ENCODE measurements at places on chromosomes 12 and 14.
A peak's percentile ranks its signal among the peaks of the same experiment; 100 is the strongest.

GRCh38 chr14:103213331-103213730 lies 90.1 kb downstream of the TNFAIP2 start:
- DNase-seq = no peak

DNA sequence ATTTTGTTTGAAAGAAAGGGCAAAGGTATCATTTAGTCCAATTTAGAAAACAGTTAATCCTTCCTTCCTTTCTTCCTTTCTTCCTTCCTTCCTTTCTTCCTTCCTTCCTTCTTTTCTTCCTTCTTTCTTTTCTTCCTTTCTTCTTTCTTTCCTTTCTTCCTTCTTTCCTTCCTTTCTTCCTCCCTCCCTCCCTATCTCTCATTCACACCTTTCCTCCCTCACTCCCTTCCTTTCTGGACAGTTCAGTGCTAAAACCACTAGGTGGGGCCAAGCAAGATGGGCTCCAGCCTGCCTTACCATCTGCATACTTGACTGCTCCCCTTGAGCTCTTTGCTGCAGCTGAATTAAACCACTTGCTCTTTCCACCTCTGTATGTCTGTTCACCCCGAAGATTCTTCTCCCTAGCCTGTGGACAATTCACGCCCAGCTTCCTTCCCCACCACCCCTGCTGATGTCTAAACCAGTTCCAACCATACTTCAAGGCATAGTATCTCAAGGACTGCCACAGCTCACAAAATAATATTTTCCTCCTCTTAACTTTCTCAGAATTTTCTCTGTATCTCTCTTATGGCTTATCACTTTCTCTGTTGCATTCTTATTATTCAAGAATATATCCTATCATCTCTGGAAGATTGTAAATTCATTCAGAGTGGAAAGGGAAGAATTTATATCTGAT lies 78.0 kb downstream of the DBX2 start:
- no peak for DNase-seq

GRCh38 chr14:23568600-23569331 lies 1.2 kb upstream of the AP1G2 start:
- peak; percentile 22 for DNase-seq

GRCh38 chr14:30988509-30988908 lies 36.9 kb upstream of the AP4S1 start:
- no peak for DNase-seq

DNA sequence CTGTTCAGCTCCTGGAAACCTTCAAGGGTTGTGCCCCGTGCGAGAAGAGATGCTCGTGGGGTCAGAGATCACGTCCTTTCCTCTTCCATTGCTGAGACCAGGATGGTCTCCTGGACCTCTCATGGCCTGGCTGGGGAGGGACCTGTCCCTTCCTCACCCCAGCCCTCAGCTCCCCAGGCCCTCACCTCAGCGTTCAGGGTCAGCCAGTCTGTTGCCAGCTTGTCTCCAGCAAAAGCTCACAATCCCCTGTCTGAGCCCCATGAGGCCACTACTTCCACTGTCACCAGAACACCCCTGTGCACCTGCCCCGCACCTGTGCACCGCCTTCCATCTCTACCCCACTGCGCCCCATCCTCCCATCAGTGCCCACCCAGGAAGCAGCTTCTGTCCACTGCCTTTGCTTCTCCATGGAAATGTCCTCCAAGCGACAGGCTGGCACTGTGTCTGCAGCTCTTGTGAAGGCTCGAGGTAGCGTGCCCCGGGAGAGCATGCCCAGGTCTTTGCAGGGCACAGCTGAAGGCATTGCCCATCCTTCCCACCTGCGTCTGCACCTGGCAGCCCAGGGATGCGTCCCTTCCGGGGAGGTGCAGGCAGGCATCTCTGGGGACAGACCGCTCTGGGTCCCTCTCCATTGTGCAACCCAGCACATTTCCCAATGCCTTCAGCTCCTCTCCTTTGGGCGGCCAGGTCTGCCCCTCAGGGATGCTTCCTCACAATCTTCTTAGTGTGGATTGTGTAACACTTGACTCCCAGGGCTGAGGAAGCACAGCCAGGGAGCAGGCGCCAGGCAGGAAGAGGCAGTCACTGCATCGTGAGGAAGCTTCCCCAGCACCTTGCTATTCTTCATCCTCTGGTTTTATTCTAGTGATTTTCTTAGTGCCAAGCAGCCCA lies 179.6 kb downstream of the ADGRD1 start:
- no peak for DNase-seq

- no peak for DNase-seq
These were observed 168.3 kb downstream of the DUSP6 start for GRCh38 chr12:89183985-89184435.

- DNase-seq = no peak
These were observed 73.4 kb upstream of the ETV6 start for GRCh38 chr12:11576104-11576503.

GRCh38 chr12:62969695-62970094 lies 34.7 kb upstream of the PPM1H start:
- DNase-seq = no peak

DNA sequence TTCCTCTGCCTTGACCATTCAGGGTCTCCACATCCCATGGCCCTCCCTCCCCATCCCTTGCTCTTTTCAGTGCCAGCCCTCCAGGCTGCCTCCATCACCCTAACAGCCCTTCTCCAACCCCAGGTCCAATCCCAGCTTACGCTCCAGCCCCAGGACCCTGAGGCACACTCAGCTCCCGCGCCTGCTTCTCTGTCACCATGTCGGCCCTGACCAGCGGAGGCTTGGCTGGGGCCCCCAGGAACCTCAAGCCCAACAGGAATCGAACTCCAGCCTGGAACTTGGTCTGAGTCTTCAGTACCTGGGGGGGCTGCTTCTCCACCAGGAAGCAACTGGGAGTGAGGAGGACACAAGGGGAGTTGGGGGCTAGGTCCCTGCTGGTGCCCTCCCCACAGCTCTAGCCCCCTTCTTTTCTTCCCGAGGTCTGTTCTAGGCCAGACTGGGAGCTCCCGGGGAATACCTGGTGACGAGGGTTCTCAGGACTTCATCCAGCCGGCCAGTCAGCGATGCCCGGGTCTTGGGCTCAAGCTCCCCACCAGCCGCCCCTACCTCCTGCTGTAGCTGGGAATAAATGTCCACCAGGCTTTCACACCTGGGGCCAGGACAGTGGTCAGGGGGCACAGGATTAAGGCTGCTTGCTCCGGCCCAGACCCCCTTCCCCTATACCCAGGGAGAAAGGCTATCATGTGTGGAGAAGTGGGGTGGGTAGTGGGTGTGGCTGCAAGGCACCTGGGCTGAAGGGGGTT lies 6.0 kb downstream of the STAT6 start:
- no peak for DNase-seq

- DNase-seq = peak; percentile 46
These were observed 66.1 kb upstream of the GRIP1 start for GRCh38 chr12:66744956-66745383.

DNA sequence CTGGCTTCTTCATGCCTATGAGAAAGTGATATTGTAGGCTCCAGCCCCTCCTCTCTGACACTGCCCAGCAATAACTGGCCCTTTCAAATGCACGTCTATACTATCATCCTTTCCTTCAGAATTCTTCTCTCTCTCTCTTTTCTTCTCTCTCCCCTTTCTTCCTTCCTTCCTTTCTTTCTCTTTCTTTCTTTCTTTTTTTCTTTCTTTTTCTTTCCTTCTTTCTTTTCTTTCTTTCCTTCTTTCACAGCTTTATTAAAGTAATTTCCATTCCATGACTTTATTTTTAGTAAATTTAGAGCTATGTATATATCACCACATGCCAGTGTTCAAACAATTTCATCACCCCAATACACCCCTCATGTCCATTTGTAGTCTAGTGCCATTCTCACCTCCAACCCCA lies 302.1 kb downstream of the RPAP3 start:
- no peak for DNase-seq

DNA sequence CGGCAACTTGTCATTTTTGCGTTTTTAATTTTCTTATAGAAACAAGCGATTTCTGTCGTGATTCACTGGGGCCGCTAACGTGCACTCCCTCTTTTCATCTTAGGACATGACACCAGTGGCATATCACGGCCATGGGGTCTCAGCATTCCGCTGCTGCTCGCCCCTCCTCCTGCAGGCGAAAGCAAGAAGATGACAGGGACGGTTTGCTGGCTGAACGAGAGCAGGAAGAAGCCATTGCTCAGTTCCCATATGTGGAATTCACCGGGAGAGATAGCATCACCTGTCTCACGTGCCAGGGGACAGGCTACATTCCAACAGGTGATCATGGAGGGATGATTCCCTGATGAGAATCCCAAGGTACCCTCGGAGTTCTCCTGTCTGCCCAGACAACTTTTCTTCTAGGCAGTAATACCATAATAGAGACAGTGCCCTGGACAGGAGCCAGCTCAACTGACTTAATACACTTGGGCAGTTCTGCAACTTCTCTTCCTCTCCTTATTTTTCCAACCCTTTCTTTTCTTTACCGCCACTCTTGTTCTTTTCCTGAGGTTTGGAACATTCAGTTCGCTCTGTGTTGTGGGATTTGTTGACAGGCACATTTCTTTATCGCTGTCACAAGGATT lies 821 bp downstream of the TMEM106C start:
- DNase-seq = no peak

GRCh38 chr12:77299001-77299400 lies 233.6 kb upstream of the E2F7 start:
- no peak for DNase-seq

- DNase-seq = peak; percentile 90
These were observed 699 bp downstream of the MGAT2 start for GRCh38 chr14:49621114-49621881.

- DNase-seq = peak; percentile 20
These were observed 315.6 kb upstream of the ATP2B1 start for GRCh38 chr12:90024262-90024661.

- no peak for DNase-seq
These were observed 10.1 kb downstream of the TMEM179 start for GRCh38 chr14:104594310-104595046.

DNA sequence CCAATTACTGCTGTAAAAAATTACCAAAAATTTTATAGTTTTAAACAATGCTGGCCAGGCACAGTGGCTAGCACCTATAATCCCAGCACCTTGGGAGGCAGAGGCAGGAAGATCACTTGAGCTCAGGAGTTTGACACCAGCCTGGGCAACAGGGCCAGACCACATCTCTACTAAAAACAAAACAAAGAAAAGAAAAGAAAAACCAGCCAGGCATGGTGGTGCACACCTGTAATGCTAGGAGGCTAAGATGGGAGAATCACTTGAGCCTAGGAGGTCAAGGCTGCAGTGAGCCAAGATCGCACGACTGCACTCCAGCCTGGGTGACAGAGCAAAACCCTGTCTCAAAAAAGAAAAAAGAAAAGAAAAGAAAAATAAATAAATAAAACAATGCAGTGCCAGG lies 54.0 kb upstream of the ARID2 start:
- DNase-seq = no peak

DNA sequence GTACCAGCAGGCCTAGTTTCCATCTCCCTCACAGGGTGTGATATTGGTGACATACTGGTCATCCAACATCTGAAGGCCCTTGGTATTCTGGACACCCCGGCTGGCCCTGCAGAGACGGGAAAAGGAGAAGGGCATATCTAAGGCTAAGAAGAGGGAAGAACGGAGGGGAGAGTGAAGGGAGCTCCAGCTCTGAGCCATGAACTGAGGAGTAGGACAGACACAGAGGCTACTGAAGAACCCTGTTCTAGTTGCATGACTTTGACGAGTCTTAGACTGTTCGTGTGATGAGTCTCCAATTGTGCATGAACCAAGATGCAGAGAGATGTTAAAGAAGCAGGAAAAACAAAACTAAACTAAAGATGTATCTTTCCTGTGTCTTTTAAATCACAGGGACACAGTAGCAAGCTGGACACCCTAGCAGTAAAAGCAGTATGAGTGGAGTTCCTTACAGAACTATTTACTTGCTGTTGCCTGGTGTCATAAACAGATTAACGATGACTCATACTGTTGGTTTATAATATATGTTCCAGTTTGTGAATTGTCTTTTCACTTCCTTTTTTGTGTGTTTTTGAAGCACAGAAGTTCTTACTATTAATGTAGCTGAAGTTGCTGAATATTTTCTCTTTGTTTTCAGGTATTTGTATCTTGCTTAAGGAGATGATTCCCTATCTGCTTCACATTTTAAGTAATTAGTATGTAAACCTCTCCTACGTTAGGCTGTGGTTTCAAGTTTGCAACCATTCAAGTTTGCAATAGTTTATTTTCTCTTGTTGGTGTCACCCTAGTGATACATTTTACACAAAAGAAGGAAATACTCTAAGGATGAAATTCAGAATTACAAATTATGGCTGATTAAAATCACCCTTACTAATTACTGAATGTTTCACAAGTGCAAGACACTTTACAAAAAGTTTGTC lies 15.7 kb downstream of the FAR2 start:
- DNase-seq = no peak

DNA sequence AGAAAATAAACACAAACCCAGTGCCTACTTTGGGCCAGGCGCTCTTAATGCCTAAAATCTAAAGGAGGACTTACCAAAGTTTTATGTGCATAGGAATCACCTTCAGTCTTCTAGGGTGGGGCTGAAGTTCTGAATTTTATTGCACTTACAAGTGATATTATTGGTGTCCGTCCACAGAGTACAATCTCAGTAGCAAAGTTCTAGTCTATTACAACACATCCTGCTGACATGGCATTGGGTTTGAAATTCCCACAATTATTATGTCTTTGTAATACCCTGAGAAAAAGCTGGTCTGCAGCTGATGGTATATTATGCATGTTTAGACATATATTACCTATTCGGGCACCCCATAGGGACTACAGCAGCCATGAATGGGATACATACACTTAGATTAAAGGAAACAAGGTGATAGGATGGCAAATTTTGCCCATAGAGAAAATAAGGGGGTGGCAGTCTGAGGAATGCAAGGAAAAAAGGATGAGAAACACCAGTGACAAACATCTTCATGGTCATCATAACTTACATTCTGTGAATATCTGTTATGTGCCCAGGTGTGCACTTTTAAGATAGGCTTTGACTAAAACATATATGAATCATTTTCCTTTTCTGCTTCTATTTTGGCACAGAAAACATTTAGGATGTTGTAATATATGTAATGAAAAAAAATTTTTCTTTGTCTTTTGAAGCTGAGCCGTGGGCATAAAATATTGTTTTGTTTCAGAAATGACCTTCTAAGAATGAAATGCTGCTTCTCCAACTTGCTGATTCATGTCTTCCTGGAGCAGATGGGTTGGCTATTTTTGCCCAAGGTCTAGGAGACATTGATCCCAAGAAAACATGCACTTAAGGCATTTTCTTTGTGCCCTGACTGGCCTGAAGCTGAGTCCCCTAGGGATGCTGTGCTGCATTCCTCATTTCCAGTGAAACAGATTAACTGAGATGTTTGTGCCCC lies 27.2 kb upstream of the ALG10 start:
- DNase-seq = no peak

- no peak for DNase-seq
These were observed 5.0 kb downstream of the CMTM5 start for GRCh38 chr14:23381871-23382270.

- no peak for DNase-seq
These were observed 57.8 kb downstream of the CCDC92 start for GRCh38 chr12:123914726-123915333.

DNA sequence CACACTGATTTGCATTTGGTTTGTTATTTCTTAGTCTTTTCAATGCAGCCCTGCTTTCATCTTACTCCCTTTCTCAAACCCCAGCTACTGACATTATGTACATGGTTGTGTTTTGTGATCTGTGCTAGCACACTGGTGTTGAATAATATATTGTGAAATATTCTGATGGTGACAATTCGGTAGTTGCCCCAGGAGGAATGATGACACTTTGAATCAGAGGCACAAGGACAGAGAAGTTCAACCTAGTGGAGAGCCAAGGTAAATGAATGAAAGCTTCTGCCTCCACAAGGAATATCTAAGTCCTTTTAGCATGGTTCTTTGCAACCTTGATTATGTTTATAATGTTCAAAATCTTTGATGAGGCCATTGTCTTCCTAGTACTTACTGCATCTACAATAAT lies 159.9 kb downstream of the PDE3A start:
- DNase-seq = no peak

- DNase-seq = no peak
These were observed 67.7 kb downstream of the ZC3H14 start for GRCh38 chr14:88630565-88630964.

Measured in NCI-H1417 (cell line).